ENCODE measurements at places on chromosomes 11 and 22. TPM values are rescaled to one million over a fixed set of nuclear protein-coding genes. Genes with fewer than 3 reads are reported as not detected.

The TAGLN gene
- total RNA-seq: 2,670 TPM

GRCh38 chr11:130047141-130047540 is 22.6 kb upstream of the APLP2 start:
- H3K36me3 ChIP-seq: no peaks in the 10 kb centered on the region
- peaks cover 35% of the 10 kb centered on the region for H3K4me1 ChIP-seq
- peaks cover 2% of the 10 kb centered on the region for H3K27me3 ChIP-seq
- H3K4me3 ChIP-seq: no peak overlapping the region

GRCh38 chr11:111764621-111765020 is 1.6 kb downstream of the PPP2R1B start:
- peak; percentile 43 for DNase-seq
- peak overlapping the region; percentile 91 for H3K4me3 ChIP-seq
- peak overlapping the region; percentile 87 for H3K27ac ChIP-seq
- H3K36me3 ChIP-seq: peaks cover 49% of the 10 kb centered on the region
- H3K27me3 ChIP-seq: 0 out of 2 replicates have a peak, but pooled peaks cover 2% of the 10 kb centered on the region

The SORL1 gene
- total RNA-seq: 0.41 TPM

DNA sequence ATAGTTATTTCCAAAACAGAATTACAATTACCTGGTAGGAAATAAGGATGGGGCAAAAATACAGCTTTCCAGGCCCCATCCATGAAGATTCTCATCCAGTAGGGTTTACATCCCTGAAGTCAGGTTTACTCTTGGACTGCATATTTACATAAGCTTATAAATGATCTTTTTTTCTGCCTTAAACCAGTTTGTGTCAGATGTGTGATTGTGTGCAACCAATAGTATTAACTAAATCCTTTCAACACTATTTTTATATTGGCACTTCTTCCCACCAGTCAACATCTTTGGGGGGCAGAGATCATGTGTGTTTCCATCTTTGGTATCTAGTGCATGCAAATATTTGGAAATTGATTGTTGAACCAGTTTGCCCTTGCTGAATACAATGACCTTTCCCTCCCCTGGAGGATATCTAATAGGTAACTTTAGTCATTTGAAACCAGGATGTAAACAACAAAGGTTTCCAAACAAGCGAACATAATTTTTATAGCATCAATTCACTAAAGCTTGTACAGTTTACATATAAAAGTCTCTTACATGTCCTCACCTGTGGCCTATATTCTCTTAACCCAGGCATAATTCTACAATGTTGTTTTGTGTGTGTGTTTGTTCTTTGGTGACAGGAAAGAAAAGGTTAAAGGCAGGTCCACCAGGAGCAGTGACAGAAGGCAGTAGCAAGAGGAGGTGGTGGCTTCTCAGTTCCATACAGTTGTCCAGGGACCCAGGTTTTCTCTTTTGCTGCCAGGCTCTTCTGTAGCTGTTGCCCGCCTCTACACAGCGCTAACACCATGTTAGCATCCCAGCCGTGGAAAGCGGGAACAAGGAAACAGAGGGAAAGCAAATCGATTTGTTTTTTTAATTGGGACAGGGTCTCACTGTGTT is 1.7 kb upstream of the ME3 start:
- no peak for DNase-seq
- H3K27me3 ChIP-seq: peaks cover 2% of the 10 kb centered on the region
- peaks cover 64% of the 10 kb centered on the region for H3K4me1 ChIP-seq
- no peak overlapping the region for H3K27ac ChIP-seq

DNA sequence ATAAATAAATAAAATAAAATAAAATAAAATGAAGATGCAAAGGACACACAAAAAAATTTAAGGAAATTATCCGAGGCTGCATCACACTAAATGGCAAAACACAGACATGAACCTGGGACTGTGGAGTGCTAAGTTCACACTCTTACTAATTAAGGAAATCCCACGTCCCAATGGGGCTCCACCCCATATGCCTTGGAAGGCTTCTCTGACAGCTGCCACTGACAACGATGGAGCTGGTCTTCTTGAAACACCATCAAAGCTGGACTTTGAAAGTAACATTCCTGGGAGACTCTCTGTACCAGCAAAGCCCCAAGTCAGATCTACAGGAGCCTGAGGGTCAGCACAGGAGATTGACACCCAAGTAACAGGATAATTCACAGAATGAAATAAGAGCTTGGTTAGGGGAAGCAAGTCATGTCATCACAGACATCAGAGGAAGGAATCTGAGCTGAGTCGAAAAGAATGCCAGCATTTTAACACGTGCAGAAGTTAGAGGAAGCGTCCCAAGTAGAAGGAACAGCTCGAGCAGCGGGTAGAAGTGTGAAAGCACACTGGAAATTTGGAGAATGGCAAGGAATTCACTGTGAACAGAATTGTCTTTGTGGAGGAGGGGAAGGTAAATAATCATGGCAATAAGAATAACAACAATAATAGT is 13.8 kb downstream of the TPST2 start:
- peaks cover 34% of the 10 kb centered on the region for H3K36me3 ChIP-seq
- H3K4me3 ChIP-seq: no peak overlapping the region
- peak overlapping the region; percentile 9 for H3K27ac ChIP-seq
- peaks cover 32% of the 10 kb centered on the region for H3K4me1 ChIP-seq
- no peak for DNase-seq

GRCh38 chr22:35307892-35308291 is 8.2 kb downstream of the TOM1 start:
- H3K27me3 ChIP-seq: peaks cover 3% of the 10 kb centered on the region
- H3K4me1 ChIP-seq: peaks cover 49% of the 10 kb centered on the region
- no peak overlapping the region for H3K27ac ChIP-seq

- H3K4me3 ChIP-seq: no peak overlapping the region
- H3K27ac ChIP-seq: no peak overlapping the region
- DNase-seq: no peak
- H3K4me1 ChIP-seq: no peaks in the 10 kb centered on the region
- H3K27me3 ChIP-seq: no peaks in the 10 kb centered on the region
These were observed 40.4 kb downstream of the GAB4 start for GRCh38 chr22:16967453-16968217.

DNA sequence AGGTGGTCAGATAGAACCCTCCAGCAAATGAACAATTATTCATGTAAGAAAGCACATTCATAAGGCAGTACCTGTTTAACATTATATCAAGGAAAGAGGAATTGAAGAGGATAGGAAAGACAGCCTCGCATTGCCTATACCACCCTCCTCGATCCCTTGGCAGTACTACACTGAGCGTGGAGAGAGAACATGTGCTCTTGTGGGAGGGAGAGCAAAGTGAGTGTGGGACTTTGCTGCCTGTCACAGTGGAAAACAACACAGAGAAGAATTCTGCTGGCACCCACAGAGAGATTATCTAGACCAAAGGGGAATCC is 17.5 kb upstream of the DDX10 start:
- no peak for DNase-seq
- no peaks in the 10 kb centered on the region for H3K36me3 ChIP-seq
- no peak overlapping the region for H3K4me3 ChIP-seq
- no peaks in the 10 kb centered on the region for H3K27me3 ChIP-seq

- DNase-seq: no peak
- H3K4me1 ChIP-seq: no peaks in the 10 kb centered on the region
- peaks cover 42% of the 10 kb centered on the region for H3K27me3 ChIP-seq
- no peak overlapping the region for H3K4me3 ChIP-seq
- no peak overlapping the region for H3K27ac ChIP-seq
These were observed 5.2 kb upstream of the PRR33 start for GRCh38 chr11:1896923-1897322.

DNA sequence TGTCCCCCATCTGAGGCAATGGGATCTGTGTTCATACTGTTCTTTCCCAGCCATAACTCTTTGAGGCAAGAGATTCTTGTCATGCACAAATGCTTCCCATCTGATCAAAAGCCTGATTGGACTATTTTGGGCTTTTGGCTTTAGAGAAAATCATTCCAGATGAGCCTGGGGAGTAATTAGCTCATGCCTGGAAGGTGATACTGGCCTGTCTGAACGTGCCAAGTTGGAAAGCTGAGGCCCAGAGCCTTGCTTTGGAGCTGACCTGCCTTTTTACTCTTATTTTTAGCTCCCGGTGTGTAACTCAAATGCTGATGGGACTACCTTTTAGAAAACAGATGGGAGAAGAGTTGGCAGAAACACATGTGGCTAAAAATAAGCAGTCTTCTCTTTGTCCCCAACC is 105.0 kb downstream of the DBX1 start:
- H3K4me1 ChIP-seq: peaks cover 50% of the 10 kb centered on the region
- H3K36me3 ChIP-seq: peaks cover 52% of the 10 kb centered on the region
- no peak overlapping the region for H3K27ac ChIP-seq
- DNase-seq: no peak
- no peak overlapping the region for H3K4me3 ChIP-seq

The UPB1 gene
- 0.14 TPM for total RNA-seq

- H3K27me3 ChIP-seq: peaks cover 59% of the 10 kb centered on the region
- H3K36me3 ChIP-seq: no peaks in the 10 kb centered on the region
- H3K4me1 ChIP-seq: no peaks in the 10 kb centered on the region
- H3K27ac ChIP-seq: no peak overlapping the region
These were observed 50.7 kb downstream of the TP53I11 start for GRCh38 chr11:44899959-44900358.

DNA sequence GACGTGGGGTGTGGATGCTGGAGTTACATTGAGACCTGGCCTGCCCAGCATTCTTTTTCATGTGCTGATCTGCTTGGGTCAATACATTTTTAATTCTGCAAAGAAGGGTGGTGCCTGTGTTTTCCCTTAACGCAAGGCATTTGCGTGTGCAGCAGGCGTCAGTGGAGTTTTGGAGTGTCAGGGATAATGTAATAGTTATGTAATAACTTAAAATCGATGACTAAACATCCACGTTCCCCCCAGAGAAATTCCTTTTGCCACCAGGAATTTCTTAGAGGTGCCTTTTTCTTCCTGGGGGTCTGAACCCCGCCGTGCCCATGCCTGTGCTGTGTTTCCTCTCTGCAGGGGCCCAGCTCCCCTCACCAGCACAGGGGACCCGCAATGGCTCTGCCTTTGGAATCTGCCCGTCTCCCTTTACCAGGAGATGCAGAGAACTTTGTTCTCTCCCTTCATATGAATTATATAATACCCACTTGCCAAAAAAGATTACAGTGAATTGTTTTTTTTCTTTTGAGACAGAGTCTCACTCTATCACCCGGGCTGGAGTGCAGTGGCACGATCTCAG is 62.6 kb downstream of the TBC1D22A start:
- no peak for DNase-seq
- H3K27me3 ChIP-seq: peaks cover 4% of the 10 kb centered on the region
- H3K27ac ChIP-seq: no peak overlapping the region
- H3K36me3 ChIP-seq: 0 out of 2 replicates have a peak, but pooled peaks cover 11% of the 10 kb centered on the region
- H3K4me1 ChIP-seq: peaks cover 32% of the 10 kb centered on the region
- no peak overlapping the region for H3K4me3 ChIP-seq

The MRGPRE gene
- total RNA-seq: not detected

The TREH gene
- 0.09 TPM for total RNA-seq

DNA sequence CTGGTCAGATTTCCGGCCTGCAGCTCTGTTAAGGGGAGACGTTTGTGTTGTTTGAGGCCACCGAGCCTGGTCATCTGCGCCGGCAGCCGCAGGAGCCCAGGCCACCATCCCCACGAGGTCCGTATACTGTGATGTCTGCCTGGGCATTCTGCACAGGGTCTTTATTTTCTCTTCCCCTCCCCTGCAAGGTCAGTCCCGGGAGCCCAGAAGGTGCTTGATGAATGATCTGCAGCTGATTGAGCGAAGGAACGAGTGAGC is 45.4 kb downstream of the CTTN start:
- H3K36me3 ChIP-seq: peaks cover 28% of the 10 kb centered on the region
- peaks cover 7% of the 10 kb centered on the region for H3K4me1 ChIP-seq
- no peak overlapping the region for H3K27ac ChIP-seq

The OSBP gene
- total RNA-seq: 39.0 TPM

DNA sequence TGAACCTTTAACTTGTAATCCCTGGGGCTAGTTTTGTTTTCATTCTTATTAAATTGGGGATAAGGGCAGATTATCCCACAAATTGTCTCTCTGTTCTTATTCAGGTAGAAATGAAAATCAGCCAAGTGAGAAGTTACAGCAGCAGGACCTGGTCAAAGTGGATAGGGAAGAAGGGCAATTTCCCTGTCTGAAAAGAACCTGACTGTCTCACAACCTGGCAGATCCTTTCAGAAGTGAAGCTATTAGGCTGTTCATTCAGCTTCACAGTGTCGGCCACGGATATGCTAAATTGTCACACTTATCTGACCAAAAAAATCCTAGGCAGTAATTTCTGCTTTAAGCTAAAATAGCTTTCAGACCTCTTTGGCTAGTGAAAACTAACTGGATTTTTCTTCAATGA is 712.6 kb upstream of the ANO5 start:
- no peaks in the 10 kb centered on the region for H3K36me3 ChIP-seq
- H3K4me1 ChIP-seq: no peaks in the 10 kb centered on the region
- no peak overlapping the region for H3K4me3 ChIP-seq
- no peak overlapping the region for H3K27ac ChIP-seq
- no peaks in the 10 kb centered on the region for H3K27me3 ChIP-seq

GRCh38 chr11:61256710-61257482 is 15.9 kb downstream of the PGA5 start:
- H3K4me3 ChIP-seq: no peak overlapping the region
- H3K4me1 ChIP-seq: peaks cover 11% of the 10 kb centered on the region
- no peaks in the 10 kb centered on the region for H3K36me3 ChIP-seq
- no peak for DNase-seq

DNA sequence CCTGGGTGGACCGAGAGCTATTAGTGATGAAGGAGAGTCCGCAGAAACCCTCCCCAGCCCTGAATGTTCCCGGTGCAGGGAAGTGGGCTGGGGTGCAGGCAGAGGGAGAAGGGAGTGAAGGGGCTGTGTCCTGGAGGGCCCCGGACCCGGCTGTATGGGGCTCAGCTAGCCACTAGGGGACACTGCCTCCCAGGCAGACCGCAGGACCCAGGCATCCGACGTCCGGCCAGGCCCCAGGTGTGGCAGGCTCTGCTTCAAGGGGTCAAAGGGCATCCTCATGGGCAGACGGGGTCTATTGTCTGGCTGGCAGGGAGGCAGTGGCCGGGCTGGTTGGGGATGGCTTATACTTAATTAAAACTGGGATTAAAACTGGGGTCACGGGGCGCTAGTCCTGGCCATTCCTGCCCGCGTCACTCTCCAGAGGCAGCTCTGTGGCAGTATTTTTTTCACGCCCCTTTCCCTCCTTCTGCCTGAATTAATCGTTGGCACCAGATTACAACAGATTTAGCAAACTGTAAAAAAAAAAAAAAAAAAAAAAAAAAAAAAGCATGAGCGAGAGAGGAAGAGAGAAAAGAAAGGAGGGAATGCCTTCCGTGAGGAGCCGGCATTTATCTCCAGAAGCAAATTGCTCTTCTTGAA is 5.1 kb downstream of the FLRT1 start:
- H3K27ac ChIP-seq: no peak overlapping the region
- H3K36me3 ChIP-seq: no peaks in the 10 kb centered on the region
- no peaks in the 10 kb centered on the region for H3K4me1 ChIP-seq

DNA sequence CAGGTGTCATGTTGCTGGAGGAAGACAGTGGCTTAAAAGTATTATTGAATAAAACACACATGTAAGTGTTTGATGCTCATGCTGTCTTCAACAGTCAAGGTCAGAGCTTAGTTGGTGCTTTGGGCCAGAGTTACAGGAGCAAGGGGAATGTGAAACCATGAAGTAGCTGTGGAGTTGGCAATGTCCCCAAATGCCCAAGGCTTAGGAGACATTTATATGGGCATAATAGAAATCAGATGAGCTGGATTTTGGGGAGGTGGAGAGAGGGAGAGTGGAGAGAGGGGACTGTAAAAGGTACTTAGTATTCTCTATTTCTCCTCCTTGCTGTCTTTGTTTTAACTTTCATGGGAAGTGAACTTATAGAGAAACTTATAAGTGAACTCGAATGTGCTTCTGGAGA is 407.8 kb downstream of the ETS1 start:
- peaks cover 4% of the 10 kb centered on the region for H3K36me3 ChIP-seq
- no peak for DNase-seq
- H3K4me3 ChIP-seq: no peak overlapping the region
- H3K27me3 ChIP-seq: peaks cover 4% of the 10 kb centered on the region
- peaks cover 63% of the 10 kb centered on the region for H3K4me1 ChIP-seq
- H3K27ac ChIP-seq: no peak overlapping the region

GRCh38 chr11:57640068-57640800 is 9.5 kb downstream of the YPEL4 start:
- H3K36me3 ChIP-seq: peaks cover 26% of the 10 kb centered on the region
- H3K4me1 ChIP-seq: peaks cover 59% of the 10 kb centered on the region
- peak overlapping the region; percentile 98 for H3K4me3 ChIP-seq
- peaks cover 2% of the 10 kb centered on the region for H3K27me3 ChIP-seq
